Hepatocyte (in vitro differentiated cells): ENCODE measurements at places on chromosomes 3 and 15. TPM values are rescaled to one million over a fixed set of nuclear protein-coding genes. Genes with fewer than 3 reads are reported as not detected.
A peak's percentile ranks its signal among the peaks of the same experiment; 100 is the strongest.

DNA sequence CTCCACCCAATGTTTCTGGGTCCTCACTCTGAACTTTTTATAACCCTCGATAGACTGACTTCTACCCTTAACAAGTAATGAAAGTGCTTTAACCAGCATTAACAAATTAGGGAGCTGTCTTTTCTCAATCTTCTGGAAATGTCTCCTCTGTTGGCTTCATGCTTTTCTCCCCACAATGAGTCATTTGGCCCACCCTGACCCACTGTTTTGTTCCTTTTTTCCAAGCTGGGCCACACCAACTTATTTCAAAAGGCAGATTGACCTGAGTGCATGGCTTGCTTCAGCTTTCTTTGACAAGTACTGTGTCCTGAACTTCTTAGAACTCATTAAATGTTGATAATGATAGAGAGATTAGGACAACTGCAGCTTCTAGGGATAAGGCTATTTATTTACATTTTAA, 199.6 kb upstream of the SEMA6D start:
- H3K4me1 ChIP-seq, result no peaks in the 10 kb centered on the region
- H3K27me3 ChIP-seq, result no peaks in the 10 kb centered on the region
- no peak overlapping the region for H3K4me3 ChIP-seq
- no peaks in the 10 kb centered on the region for H3K36me3 ChIP-seq

- peak overlapping the region; percentile 96 for H3K27ac ChIP-seq
- peaks cover 43% of the 10 kb centered on the region for H3K4me1 ChIP-seq
- no peaks in the 10 kb centered on the region for H3K36me3 ChIP-seq
- H3K27me3 ChIP-seq, result no peaks in the 10 kb centered on the region
Observed at GRCh38 chr15:92616621-92617548, 38.7 kb downstream of the FAM174B start.

The CKMT1B gene
- 4.3 and 5.3 TPM in 2 replicates for total RNA-seq

The COL8A1 gene
- total RNA-seq, result 1.0 and 2.4 TPM in 2 replicates
